ENCODE measurements at places on chromosomes 5 and 9.
A peak's percentile ranks its signal among the peaks of the same experiment; 100 is the strongest.

DNA sequence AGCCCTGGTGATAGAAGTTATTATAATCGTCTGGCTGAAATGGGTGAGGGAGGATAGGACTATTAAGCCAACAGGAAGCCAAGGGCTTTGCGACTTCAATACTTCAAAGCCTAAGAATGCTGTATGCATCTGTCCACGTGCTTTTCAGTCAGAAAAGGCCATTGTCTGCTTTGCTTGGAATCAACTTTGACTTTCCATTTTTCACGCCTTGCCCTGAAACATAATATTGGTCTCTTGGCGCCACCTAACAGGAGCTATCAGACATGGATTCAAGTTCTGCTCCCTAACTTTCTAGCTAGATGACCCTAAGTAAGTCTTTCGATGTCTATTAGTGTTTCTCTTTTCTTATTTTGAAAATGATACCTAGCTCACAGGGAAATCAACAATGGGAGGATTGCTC is 572.6 kb downstream of the TLR4 start:
- no peak for DNase-seq

GRCh38 chr5:100647461-100648230 is 112.5 kb downstream of the FAM174A start:
- DNase-seq = peak; percentile 85

DNA sequence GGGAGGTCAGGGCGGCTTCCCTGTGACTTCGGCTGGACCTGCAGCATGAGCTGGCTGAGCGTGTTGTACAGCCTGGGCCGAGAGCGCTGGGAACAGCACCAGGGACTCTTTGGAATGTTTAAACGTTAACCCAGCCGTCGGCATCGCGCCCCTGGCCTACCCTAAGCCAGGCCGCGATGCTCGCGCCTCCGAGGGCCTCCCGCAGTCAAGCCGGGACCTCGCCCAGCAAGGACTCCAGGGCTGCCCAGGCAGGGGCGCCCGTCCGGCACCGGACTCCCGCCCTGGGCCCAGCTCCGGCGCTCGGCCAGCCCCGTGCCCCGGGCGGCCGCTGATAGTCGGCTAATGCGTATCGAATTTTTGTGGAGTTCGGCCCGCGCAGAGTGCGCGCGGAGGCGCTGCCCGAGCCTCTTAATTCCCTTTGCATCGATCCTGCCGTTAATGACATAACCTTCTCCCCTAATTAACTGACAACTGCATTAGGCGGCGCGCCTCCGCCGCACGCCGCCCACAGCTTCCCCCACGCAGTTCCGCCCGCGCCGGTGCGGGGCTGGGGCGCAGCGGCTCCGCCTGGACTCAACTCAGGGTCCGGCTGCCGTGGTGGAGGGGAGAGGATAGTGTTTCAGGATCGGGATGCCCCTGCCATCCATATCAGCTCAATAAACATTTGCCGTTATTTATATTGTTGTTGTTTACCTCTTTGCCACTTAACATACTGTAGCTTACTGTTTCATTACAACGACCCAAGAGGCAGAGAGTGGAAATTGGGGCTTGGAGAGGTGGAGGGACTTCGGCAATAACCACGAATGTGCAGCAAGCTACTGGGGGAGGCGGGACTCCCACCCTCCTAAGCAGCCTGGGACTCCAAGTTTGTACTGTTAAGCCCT is 28.8 kb upstream of the CDC23 start:
- peak; percentile 22 for DNase-seq

DNA sequence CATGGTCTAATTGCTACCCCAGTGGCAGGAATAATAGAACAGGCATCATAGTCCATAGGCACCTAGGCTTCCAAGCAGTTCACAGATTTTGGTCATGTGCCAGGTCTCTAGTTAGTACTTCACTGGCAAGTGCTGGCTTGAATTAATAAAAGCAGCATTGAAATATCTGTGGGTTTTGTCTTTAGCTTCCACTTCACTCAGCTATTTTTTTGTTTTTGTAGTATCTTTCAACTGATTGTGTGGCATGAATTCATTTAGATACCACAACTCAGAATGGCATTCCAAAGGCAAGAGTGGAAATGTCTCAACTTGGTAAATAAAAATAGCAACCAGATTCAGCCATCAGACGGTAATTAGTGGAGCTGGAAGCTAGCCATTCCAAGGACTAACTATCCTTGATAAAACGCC is 27.9 kb upstream of the ITGA2 start:
- DNase-seq = peak; percentile 22

- DNase-seq = peak; percentile 22
Measured at GRCh38 chr9:107239474-107239873, 43.6 kb upstream of the RAD23B start.

DNA sequence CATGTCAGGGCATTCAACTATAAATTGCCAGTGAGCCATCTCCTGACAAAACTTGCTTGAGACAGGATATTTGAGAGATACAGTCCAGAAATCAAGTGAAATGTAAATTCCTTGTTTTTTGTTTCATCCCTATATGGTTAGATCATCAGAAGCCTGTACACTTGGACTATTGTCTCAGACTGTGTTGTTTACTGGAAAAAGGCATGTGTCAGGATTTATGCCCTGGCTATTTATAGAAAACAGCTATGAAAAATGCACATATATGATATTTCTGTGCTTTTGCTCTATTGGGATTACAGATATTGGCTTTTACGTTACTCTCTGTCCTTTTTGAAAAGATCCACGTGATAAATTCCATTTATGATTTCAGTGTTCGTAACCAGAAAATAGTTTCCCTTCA is 44.2 kb downstream of the IL31RA start:
- DNase-seq = no peak

- no peak for DNase-seq
Measured at GRCh38 chr5:175579742-175580432, 78.0 kb upstream of the HRH2 start.

GRCh38 chr5:103744159-103744558 is 181.6 kb upstream of the NUDT12 start:
- peak; percentile 53 for DNase-seq

DNA sequence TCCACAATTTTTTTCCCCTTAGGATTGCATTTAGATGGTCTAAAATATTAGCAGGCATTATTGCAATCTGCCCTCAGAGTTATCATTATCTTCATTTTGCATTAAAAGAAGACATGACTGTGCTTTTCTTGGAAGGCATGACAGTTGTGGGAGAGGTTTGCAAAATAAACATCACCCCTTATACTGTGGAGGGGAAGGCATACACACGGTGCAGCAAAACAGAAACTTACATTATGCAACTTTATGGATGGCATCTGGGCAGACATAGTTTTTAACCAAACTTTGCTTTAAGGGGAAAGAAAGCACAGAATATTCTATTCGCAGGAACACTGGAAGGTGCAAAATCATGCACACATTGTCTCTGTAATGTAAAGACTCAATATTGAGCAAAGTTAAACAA is 505.8 kb upstream of the ADAMTS16 start:
- DNase-seq = no peak

GRCh38 chr9:135914921-135915320 is 7.6 kb upstream of the CAMSAP1 start:
- DNase-seq = no peak

GRCh38 chr5:96288845-96289185 is 144.2 kb downstream of the PCSK1 start:
- DNase-seq = no peak

GRCh38 chr5:181173027-181173419 is 25.6 kb downstream of the OR2V2 start:
- DNase-seq = no peak

GRCh38 chr5:17105744-17106418 is 111.5 kb upstream of the BASP1 start:
- DNase-seq = no peak

DNA sequence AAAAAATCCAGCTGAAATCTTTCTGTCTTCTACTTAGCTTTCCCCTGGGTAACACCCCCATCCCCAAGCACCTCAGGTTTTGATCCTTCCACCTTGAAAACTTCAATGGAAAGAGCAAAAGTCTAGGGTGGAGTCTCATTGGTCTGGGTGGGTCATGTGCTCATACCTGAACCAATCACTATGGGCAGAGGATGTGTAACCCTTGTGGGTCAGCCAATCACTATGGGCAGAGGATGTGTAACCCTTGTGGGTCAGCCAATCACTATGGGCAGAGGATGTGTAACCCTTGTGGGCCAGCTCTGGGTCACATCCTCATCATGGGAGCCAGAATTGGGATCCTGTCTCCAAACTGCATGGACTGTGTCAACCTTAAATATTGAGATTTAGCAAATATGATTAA is 18.5 kb downstream of the NAIF1 start:
- DNase-seq = no peak

DNA sequence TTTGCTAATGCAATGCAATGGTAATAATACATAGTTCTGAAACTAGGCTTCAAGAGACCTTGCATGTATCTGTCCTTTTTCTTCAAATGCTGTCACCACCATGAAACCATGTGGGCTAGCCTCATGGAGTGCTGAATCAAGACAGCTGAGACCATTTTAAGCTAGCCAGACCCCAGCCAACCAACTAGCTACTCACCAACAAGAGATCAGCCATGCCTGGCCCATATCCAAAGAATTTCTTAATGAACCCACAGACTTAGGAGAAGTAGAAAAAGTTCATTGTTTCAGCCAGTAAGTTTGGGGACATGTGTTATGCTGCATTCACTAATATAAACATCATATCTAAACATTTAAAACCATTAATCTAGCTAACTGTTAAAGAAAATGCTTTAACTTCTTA is 139.8 kb upstream of the EDIL3 start:
- no peak for DNase-seq

DNA sequence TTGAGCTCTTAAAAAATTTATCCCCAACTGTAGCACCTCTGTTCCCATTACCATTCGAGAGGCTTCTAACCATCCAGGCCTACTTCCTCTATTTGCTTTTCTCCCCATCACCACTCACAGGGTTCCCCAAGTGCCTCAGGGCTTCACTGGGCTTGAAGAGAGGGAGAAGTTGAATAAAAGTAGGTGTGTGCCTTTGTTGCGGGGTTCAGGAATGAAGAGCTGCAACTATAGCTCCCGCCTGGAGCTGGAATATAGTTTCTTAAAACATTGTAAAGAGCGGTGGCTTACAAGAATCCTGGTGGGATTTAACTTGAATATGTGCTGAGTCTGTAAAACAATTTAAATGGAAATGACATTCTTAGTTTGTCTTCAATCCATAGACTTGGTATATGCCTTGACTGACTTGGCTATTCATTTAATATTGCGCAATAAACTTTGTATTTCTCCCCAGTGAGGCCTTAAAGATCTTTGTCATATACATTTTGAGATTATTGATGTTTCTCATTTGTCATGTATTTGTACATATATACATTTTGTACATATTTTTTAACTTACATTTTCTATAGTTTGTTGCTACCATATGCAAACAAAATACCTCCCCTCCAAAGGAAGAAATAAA is 7.2 kb downstream of the ENTREP1 start:
- DNase-seq = no peak

GRCh38 chr5:23316060-23316591 is 191.3 kb upstream of the PRDM9 start:
- no peak for DNase-seq

GRCh38 chr9:136625101-136626065 is 37.3 kb upstream of the EGFL7 start:
- peak; percentile 49 for DNase-seq

DNA sequence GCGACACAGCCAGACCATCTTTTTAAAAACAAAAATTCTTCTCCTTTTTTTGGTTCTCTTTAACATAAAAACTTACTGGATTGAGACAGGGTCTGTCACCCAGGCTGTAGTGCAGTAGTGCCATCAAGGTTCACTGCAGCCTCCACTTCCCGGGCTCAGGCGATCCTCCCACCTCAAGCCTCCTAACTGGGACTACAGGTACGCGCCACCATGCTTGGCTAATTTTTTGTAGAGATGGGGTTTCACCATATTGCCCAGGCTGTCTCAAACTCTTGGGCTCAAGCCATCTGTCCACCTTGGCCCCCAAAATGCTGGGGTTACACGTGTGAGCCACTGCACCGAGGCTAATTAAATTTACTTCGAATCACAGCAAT is 13.8 kb downstream of the HNRNPK start:
- no peak for DNase-seq

DNA sequence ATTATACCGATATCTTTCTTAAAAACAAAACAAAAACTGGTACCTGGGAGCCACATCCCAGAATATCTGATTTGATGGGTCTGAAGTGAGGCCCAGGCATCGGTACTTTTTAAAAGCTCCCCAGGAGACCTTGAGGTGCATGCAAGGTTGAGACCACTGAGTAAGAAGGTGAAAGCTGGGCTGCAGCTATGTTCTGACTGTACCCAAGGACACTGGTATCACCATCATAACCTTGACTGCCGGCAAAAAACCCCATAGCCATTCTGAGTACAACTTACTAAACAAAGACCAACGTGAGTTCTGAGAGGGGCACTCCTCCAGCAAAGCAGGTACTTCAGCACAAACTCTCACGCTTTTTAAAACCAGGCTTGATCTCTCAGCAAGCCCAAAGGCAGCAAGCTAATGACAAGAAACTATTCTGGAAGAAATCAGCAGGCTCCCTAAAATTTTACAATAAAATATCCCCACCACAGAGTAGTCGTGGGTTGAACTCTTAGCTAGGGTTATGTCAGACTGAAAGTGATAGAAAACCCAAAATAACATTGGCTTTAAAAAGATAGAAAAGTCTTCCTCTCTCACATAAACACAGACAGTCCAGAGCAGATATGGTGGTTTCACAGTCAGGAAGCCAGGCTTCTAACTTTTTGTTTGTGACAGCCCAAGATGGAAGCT is 263.9 kb downstream of the SAXO1 start:
- DNase-seq = no peak

DNA sequence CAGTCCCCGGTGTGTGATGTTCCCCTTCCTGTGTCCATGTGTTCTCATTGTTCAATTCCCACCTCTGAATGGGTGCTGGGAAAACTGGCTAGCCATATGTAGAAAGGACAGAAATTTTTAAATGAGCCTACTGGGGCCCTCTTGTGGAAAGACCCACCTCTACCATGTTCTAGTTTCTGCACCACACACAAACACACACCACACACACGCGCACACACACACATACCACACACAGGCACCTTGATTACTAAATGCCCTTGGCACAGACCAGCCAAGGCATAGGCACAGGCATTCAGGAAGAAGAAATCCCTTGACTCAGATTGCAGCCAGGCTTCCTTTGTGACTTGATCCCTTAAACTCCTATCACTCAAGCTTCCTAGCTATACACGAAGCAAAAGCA is 60.5 kb downstream of the SIL1 start:
- DNase-seq = peak; percentile 76

DNA sequence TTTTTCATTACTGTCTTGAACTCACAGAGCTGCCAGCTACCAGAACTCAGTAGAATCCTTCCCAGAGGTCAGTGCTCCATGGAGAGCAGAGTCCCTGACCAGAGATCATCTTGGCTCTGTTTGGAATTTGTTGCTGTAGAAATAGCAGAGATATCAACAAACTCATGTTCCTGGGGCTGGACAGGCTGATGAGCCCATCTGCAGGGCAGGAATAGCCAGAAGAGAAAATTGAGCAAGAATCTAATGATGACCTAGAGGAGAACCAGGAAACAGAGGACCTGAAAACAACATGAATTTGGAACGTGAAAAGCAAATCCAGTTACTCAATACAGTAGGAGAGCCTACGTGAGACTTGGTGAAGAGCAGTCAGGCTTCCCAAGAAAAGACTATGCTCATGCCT is 437.8 kb downstream of the PLK2 start:
- DNase-seq = no peak

All from kidney tubule cell (primary cell).